Activated CD8-positive, alpha-beta memory T cell treated with anti-CD3 and anti-CD28 coated beads for 24 hours (primary cell): ENCODE measurements at places on chromosomes 2 and 18.

DNA sequence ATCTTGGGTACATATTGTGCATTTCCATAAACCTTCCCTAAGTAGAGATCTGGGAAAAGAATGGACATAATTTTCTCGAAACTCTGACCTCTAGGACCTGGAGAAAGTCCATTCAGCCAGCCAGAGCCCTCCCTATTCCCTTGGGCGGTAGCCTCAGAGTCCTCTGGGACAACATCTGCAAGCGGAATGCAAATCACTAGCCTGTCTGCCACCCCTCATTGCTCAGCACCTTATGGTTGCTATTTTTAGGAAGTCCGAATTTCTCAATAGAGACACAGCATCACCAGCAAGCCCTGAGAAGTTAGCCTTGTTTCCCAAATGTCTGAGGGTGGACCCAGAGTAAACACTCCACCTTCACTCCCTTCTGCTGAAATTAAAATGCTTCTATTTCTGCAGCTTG is 17.6 kb upstream of the CD28 start:
- no peak for DNase-seq

GRCh38 chr2:6944555-6944954 is 27.3 kb downstream of the RNF144A start:
- peak; percentile 30 for DNase-seq

GRCh38 chr2:43898134-43898837 is 59.5 kb downstream of the ABCG8 start:
- no peak for DNase-seq

GRCh38 chr2:6877402-6878304 is at the start of gene RSAD2:
Gene RSAD2 (plus strand): TSS chr2:6877777. CDS start chr2:6877801, 24 bp downstream.
- DNase-seq: no peak

DNA sequence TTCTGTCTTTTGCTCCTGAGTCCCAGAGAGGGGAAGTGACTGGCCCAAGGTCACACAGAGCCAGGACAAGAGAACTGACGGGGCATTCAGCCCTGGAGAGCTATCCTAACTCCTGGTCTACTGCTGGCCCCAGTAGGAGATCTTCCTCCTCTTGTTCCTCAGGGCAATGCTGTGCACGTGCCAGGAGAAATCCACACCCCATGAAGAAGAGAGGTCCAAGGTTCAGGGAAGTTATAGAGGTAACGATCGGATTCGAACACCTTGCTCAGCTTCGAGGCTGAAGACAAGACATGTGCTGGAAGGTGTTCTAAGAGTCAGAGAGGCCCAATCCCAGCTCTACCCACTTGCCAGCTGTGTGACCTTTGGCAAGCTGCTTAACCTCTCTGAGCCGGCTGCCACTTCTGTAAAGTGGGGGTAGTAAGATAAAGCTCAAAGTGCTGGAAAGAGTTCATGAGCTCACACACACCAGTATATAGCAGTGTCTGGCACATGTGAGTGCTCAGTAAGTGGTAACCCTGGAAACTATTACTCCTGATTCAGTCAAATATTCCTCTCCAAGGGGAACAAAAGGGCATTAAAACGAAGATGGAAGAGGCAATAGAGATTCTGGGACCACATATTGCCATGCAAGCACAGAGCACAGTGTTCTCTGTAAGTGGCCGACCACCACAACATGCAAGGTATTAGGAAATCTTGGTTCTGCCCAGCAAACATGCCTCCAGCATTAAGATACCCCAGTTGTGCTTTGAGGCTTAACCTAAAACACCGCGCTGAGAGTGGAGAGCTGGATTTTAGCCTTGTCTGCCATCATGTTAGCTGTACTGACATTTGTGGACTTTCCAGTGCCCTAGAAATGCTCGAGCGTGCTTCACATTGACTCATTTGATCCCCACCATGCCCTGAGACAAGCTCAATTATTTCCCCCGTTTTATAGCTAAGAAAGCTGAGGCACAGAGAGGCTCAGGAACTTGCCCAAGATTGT is 25.6 kb downstream of the SERTAD2 start:
- no peak for DNase-seq

DNA sequence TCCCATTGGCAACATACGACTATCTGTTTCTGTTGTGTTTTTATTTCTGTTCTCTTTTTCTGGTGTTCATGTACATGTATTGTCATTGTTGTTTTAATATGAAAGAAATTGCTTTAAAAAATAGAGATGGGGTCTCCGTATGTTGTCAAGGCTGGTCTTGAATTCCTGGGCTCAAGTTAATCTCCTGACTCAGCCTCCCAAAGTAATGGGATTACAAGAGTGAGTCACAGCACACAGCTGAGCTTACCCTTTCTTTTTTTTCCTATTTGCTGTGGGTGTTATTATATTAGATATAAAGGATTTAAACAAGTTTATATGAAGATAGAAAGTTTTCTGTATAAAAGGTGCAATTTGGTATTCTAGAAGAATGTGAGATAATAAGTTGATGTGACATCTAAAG is 554.6 kb downstream of the DSC3 start:
- DNase-seq: no peak
